ENCODE measurements at places on chromosomes 1 and 21. TPM values are rescaled to one million over a fixed set of nuclear protein-coding genes. Genes with fewer than 3 reads are reported as not detected.

The LYST gene
- 5.8 TPM for total RNA-seq

The REN gene
- total RNA-seq: not detected

The ADAM30 gene
- not detected for total RNA-seq

The TNFRSF8 gene
- not detected for total RNA-seq

The PLCH2 gene
- total RNA-seq: 0.19 TPM

The DMBX1 gene
- total RNA-seq: 0.71 TPM

The NT5C1A gene
- not detected for total RNA-seq

The TPTE gene
- not detected for total RNA-seq

The DNAJC28 gene
- total RNA-seq: 0.33 TPM

The NBPF26 gene
- total RNA-seq: 2.0 TPM
